ENCODE measurements at places on chromosomes 3 and 15.

DNA sequence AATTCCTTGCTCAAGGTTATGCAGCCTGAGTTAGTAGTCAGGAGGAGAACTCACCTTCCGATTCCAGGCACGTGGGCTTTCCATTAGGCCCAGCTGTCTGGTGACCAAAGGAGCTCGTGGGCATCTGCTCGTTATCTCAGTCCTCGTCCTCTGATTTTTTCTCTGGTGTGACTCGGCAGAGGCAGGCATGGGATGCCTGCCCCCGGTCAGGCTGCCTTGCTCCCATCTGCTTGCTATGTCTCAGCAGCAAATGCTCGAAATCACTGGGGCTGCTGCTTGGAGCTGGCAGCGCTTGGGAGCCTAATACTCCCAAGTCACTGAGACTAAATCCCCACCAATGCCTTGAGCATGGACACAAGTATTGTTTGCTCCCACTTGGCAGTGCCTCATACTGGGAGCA, 84.5 kb upstream of the NMNAT3 start:
- DNase-seq: no peak

DNA sequence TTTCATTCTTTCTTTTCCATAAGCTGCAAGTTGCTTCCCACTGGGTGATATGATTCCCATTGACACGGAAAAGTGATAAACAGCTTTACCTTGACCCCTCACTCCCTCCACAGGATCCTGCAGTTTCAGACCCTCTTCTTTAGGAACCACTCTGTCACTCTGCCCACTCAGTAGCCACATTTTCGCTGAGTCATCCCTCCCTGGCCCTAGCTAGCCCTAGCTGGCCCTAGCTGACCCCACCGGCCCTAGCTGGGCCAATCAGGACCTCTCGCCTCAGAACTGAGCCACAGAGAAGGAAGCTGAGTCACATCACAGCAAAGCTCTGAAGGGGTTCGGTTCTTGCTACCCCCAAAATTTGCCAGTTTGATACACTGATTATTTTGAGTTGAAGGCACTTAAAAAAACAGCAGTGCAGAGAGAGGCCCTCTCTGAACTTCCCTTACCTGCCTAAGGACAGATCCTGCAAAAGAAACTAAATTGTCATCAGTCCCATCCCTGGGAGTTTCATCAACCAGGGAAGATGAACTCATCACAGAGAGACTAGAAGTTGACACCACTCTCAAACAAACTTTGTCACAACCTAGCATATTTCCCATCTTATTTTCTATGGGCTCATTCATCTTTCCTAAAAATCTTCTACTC, 233.5 kb upstream of the PROK2 start:
- DNase-seq: no peak

- DNase-seq: no peak
These were observed 50.8 kb upstream of the CRTC3 start for GRCh38 chr15:90478846-90479481.

GRCh38 chr3:169865176-169865767, 4.5 kb downstream of the LRRC31 start:
- DNase-seq: no peak

DNA sequence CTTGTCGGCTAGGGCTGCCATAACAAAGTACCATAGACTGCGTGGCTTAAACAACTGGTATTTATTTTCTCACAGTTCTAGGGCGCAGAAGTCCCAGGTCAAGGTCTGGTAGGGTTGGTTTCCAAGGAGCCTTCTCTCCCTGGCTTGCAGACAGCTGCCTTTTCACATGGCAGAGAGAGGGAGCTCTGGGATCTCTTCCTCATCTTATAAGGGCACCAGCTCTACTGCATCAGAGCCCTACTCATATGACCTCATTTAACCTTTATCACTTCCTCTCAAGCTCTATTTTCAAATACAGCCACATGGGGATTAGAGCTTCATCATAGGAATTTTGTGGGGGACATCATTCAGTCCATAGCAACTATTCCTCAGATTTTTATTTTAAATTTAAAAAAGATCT, 17.6 kb upstream of the PAQR9 start:
- DNase-seq: no peak
